GF-D8 (cell line): ENCODE measurements at places on chromosomes 3 and 15.

DNA sequence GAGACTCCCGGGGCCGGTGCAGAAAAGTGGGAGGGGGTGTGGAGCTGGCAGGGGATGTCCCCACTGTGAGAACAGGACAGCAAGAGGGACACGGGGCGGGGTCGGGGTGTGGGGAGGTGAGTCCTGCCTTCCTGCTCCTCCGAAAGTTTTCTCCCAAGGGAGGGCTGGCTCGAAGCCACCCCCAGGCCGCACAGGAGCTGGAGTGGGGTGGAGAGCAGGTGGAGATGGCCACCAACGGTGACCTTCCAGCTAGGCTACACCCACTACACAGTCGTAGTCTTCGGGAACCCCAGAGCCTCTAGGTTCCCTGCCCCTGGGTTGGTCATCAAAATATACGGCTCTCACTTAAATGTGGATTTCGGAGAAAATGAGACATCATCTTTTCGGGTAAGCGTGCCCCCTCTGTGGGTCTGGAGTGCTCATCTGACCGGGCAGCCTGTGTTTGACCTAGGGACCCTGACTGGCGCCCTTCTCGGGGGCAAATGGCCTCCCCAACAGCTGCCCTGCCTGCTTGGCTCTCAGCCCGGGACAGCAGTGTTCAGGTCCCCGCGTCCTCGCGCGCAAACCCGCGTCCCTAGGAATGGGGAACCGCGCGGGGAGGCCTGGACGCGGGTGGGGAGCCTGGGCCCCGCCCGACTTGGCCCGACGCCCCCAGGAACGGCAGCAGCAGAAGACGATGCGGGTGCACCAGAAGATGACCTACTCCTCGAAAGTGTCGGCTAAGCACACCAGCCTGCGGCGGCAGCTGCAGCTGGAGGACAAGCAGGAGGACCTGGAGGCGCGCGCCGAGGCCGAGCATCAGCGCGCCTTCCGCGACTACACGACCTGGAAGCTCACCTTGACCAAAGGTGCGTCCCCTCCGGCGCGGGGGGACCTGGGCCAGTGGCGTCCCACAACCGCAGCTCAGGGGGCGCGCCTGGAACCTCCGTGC is 21.2 kb downstream of the CFAP100 start:
- DNase-seq: no peak

GRCh38 chr15:52067545-52067926 is 45.0 kb downstream of the BCL2L10 start:
- no peak for DNase-seq

- no peak for DNase-seq
Observed at GRCh38 chr15:68470049-68470742, 38.2 kb upstream of the ITGA11 start.

- no peak for DNase-seq
Observed at GRCh38 chr3:73653877-73654276, 29.1 kb upstream of the PDZRN3 start.

GRCh38 chr15:62307551-62307950 is 142.5 kb upstream of the C2CD4B start:
- DNase-seq: no peak

DNA sequence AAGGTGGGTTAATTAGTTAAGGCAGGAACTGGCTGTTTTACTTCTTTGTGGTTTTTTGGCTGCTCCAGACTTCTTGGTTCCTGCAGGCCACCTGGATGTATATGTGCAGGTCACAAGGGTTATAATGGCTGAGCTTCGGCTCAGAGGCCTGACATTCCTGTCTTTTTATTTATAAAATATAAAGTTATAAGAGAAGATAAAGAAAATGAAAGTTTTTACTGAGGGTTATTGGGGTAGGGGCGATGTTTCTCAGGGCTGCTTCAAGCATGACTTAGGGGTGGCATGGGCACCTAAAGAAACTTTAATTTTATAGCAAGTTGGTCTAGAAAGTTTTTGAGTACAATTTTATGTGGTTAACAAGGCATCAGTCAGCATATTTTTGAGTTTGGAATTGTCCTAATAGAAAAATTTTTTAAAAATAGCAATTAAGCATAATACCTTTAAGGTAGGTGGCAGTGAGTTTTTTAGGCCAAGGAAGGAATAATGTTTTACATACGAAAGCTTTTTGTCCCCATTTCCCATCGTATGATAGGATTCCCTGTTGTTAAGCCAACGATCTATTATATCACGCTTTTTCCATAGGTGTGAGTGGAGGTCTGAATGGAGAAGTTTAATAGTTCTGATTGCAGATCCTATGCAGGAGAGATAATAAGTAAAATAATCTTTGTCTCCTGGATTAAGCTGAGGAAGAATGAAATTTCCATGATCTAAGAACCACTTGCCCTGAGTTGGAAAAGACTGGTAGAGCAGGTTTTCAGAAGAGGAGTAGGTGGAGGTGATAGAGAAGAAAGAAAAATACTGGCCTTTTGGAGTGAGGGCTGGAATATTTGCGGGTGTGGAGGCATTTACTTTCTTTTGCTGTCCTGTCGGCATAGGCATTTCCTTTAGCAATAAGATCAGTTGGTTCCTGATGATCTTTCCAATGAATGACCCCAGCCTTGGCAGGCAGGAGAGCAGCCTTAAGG is 10.1 kb downstream of the STRIT1 start:
- DNase-seq: no peak

GRCh38 chr15:50740955-50741354 is 24.6 kb downstream of the SPPL2A start:
- DNase-seq: no peak

DNA sequence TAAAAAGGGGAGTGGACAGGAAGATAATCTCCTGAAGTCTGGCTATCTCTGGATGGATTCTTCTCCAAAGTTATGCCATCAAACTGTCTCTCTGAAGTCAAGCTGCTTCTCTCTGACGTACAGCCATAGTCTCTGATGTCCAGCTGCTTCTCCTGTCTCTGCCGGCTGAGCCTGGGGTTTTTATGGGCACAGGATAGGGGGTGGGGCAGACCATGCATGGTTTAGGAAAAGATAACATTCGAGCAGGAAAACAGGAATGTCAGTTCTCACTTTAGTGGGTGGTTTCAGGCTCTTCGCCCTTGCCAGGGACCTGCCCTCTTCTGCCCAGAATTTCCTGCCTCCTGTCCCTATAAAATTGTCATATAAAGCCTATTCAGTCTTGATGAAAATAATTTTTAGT is 110.9 kb upstream of the ROBO1 start:
- no peak for DNase-seq

GRCh38 chr15:62848632-62849050 is 193.9 kb upstream of the TPM1 start:
- DNase-seq: no peak

- no peak for DNase-seq
Observed at GRCh38 chr3:62587579-62588031, 214.3 kb upstream of the FEZF2 start.

DNA sequence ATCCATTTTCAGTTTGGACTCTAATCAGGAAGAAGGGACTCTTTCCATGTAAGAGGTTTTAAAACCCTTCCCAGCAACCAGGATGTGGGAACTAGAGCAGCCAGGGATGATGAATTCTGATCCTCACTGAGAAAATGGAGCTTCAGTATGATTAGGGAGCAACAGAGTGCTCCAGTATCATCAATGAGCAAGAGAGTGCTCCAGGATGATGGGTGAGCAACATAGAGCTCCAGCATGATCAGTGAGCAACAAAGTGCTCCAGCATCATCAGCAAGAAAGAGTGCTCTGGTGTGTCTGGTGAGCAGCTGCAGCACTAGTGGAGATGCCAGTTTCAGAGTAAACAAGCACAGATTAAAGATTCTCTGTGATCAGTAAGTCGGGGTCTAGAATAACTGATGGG is 106.4 kb upstream of the LPP start:
- no peak for DNase-seq

- DNase-seq: peak; percentile 87
Observed at GRCh38 chr15:100873029-100873677, 6.5 kb upstream of the ALDH1A3 start.

GRCh38 chr3:23301819-23302218 is 98.7 kb downstream of the UBE2E2 start:
- no peak for DNase-seq

DNA sequence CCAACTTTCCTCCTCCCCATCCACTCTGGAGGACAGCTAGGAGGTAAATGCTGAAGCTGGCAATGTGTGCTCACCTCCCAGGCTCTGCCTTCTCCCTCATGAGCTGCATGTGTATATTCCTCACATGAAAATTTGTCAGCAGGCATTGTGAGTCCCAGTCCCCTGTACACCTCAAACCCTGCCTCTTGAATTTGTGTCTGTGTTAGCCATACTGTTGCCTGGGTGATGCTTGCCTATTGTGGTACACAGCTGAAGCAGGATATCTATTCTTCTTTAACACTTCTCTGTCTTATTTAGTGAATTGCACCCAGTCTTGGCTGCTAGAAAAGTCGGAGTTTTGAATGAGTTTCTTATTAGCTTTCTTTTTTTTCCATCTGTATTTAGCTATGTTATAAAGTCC is 586.0 kb upstream of the TGFBR2 start:
- no peak for DNase-seq

- no peak for DNase-seq
Observed at GRCh38 chr3:99084156-99084555, 182.7 kb upstream of the DCBLD2 start.

DNA sequence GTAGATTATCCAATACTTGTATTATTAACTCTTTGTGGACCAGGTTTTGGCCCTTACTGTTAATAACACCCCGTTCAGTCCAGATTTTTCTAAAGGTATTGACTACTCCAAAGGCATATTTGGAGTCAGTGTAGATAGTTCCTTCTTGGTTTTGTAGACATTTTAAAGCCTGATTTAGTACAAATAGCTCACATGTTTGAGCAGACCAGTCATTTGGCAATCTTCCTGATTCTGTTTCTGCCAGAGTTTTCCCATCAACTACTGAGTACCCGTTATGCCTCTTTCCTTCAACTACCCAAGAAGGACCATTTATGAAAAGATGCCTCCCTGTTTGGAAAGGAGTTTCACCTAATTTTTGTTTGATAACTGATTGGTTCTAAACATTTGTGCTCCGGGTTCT is 82.0 kb downstream of the CHCHD4 start:
- no peak for DNase-seq

- no peak for DNase-seq
Observed at GRCh38 chr3:58713715-58714401, 47.3 kb upstream of the FAM3D start.

DNA sequence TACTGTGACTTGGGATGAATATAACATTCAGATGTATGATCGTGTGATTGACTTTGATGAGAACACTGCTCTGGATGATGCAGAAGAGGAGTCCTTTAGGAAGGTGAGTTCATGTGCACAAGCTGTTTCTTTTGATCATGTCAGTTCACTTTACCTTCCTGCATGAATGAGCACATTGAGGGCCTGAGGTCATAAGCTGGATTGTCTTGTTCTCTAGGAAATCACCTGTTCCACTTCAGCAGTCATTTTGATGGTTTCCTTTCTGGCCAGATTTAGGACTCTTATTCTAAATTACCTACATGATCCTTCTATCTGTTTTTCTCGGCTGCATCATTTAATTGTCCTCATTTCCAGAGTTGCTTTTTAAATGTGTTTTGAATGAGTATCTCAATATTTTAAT is 4.1 kb downstream of the RCN2 start:
- DNase-seq: no peak

DNA sequence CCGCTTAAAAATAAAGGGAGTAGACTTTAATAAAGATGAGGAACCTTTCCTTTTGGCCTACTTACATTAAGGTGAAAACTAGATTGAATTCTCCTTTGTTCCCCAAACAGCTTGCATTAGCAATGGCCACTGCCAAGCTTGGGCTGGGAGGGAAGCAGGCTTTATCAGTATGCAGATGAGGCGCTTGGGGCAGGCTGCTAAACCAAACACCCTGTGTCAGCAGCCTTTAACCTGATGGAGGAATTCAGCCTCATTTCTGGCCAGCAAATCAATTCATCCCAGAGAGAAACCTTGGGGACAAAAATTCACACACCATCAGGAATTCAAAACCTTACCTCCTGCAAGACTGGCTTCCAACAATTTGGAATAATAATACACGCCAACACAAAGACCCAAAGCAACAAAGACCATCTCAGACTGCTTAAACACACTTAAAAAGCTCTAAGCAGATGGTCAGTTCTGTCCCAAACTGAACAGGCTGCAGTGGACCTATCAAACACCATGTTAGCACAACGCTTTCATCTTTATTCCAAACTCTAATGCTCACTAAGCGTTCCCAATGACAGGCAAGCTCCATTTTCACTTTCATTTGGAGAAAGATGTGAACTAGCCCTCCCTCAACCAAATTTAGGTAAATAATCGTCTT is 255.1 kb upstream of the CMC1 start:
- no peak for DNase-seq

GRCh38 chr3:135268941-135269532 is 474.0 kb downstream of the EPHB1 start:
- DNase-seq: no peak

GRCh38 chr3:58991623-58992022 is 58.2 kb downstream of the CFAP20DC start:
- no peak for DNase-seq

- DNase-seq: no peak
Observed at GRCh38 chr3:46716461-46717441, 918 bp downstream of the PRSS50 start.

- no peak for DNase-seq
Observed at GRCh38 chr3:153277029-153277428, 115.0 kb downstream of the RAP2B start.

DNA sequence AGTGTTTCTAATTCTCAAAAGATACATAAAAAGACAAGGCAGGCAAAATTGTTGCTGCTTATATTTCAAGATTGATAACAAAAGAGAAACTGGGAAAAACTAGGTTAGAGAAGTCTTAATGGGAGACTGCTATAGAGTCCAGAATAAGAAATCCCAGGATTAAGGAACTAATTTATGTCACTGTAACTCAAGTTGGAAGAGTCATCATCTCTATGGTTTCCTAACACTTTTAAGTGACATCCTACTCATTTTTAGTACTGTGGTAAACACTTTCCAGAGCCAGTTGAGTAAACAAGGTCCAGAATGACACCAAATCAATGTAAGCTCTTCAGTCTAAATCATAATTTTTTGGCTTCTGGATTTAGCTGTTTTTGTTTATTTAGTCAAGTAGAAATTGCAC is 8.0 kb downstream of the CLDN16 start:
- no peak for DNase-seq

GRCh38 chr15:70195587-70196305 is 98.0 kb upstream of the TLE3 start:
- no peak for DNase-seq

DNA sequence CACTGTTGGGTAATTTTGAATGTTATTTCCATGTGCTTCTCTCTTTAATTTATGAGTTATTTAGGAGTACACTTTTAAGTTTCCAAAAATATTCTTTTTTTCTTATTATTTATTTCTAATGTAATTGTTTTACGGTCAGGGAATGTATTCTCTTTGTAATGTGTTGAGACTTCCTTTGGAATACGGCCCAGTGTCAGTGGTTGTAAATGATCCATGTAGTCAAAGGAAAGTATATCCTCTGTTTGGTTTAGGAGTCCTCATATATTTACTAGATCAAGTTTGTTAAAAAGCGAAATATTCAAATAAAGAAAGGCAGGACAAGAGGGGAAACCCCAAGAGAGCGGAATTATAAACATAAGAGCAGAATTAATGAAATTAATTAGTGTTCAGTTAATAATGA is 49.0 kb upstream of the ADGRG7 start:
- no peak for DNase-seq

DNA sequence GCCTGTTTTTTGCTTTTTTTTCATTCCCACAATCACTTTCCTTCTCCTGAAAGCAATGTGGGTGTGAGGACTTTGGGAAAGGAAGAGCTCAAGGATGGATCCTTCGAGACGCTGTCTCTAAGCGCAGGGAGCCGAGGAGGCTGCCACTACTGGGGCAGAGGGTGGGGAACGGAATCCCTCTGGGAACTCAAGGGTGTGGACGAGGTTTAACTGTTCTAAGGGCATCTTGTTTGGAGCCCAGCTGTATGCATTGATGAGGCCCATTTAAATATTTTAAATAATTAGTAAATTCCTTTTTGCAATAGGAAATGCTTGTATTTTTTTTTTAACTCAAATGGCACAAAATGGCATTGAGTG is 124.4 kb upstream of the MEF2A start:
- DNase-seq: no peak
